Central memory CD8-positive, alpha-beta T cell (primary cell): ENCODE measurements at places on chromosomes 6 and 20.

DNA sequence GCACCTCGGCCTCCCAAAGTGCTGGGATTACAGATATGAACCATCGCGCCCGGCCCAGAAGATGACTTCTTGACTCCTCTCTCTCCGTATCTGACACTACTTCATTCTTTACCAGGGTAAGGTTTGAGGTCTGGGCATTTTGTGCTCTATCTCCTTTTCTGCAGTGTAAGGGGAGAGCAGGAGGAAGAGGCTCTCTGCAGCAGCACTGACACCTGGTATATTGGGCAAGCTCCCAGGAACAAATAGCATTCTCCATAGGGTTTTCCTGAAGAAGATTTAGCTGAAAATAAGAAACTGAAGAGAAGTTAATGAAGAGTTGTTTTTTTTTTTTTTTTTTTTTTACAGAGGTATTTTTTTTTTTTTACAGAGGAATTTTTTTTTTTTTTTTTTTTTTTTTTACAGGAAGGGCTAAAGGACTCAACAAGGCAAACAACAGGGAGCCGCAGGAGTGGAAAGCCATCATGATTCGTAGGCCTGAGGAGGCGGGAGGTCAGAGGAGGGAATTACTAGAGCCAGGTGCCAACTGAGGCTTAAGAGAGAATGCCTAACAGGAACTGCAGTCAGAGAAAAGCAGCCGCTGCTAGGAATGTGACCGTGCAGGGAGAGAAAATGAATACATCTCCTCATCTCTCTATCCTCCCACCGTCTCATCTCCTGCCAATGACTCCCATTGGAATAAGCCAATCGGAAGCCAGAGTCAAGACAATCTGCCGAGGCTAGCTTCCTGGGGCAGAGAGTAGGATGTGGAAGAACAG is 34.7 kb upstream of the ADGRF4 start:
- DNase-seq = no peak

DNA sequence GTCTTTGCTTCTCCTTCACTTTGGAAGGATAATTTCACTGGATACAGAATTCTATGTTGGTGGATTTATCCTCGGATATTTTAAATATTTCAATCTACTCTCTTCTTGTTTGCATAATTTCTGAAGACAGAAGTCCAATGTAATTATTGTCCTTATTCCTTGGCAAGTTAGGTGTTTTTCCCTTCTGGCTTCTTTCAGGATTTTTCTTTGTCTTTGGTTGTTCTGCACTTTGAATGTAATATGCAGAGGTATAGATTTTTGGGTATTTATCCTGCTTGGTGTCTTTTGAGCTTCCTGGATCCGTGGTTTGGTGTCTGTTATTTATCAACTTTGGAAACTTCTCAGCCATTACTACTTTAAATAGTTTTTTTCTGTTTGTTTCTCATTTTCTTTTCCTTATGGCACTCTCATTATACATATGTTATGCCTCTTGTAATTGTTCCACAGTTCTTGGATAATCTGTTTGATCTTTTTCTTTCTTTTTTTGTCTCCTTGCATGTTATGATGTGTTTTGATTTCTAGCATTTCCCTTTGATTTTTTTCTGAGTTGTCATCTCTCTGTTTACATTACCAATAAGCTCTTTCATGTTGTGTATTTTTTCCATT is 48.6 kb upstream of the ATXN1 start:
- DNase-seq = no peak

- no peak for DNase-seq
These were observed 28.1 kb downstream of the PYGB start for GRCh38 chr20:25275813-25276532.

- no peak for DNase-seq
These were observed 29.1 kb downstream of the MYH7B start for GRCh38 chr20:34984756-34985261.

- no peak for DNase-seq
These were observed 14.7 kb downstream of the UQCC2 start for GRCh38 chr6:33696548-33697518.

GRCh38 chr20:24700166-24700860 is 230.9 kb downstream of the SYNDIG1 start:
- DNase-seq = no peak

DNA sequence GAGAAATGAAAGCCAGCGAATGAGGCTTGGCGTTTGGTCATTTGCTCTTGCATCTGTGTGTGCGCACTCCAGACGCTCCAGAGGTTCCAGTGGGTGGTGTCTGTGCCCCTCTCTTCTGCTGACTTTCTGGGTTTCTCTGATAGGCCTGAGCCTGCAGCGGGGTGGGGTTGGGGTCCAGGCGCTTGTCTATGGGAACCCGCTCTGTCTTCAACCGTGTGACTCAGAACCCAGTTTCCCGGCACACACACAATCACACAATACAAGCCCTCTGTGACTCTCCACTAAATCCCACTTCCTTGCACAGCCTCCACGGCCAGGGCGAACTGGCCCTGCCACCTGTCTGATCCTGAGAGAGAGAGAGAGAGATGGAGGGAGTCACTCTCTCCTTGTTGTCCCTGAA is 24.6 kb downstream of the RBM38 start:
- no peak for DNase-seq

DNA sequence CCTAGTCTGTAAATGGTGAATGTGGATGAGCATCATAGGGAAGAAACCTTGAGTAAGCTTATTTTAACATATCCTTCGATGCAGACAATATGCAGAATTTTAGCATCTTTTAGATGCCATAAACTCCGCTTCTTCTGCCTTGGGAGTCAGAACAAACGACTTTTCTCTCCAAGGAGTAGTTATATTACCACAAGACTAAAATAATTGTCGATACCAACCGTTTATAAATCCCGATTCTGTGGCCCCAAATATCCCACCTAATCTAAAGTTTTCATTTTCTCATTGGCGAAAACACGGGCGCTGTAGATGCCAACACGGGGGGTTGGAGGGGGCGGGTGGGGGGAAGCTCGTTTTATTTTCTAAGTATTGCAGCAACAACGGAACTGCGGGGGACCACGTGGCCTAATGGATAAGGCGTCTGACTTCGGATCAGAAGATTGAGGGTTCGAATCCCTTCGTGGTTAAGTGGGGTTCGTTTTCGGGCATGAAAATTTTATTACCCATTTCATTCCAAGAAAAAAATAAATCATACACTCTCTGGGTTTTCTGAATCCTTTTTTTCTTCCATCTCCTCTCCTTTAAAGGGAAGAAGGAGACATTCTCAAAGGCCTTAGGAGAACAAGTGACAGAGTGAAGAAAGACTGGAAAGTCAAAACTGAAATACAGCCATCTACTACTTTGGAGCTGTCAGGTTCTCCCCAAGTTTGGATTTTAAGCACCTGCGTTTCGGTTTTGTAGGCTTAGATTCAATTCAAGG is 65.5 kb upstream of the BTN3A2 start:
- no peak for DNase-seq

DNA sequence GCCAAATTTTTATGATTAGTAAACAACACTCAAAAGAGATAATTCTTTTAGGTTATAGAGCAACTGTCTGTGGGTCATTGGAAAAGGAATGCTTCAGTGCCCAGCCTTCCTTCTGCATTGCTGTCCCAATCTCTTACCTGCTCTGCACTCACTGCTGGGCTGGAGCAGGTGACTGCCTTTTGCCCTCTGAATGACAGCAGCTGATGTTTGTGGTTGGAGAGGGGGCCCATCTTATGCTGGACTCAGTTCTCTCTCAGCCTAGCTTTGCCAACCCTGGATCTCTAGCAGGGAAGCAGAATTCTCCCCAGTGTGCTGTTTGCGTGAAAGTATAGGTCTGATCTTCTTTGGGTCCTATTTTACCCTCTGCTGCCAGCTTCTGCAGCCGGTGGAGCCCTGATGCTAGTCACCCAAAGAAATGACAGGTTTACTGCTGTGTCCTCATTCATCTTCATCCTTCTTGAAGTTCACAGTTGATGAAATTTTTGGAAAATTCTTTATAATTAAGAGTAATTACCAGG is 193.5 kb downstream of the ARID1B start:
- DNase-seq = no peak

GRCh38 chr6:166671434-166672081 is 44.5 kb upstream of the RPS6KA2 start:
- DNase-seq = no peak

DNA sequence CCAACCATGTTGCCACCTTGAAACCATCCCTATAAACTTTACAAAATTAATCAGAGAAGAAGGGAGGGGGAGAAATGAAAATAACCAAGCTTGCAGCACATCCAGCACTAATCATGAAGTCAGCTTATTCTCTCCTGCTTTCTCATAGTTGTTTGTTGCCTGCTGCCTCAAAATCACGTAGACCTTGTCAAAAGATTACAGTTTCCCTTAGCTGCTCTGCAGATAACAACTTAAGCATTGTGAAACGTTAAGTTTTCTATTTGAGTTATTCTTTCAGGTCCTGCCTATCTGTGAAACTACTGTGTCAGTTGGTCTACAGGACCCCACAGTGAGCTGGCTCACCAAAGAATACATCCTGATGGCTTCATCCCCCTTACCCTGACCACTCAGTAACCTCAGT is 32.9 kb downstream of the SLC17A4 start:
- DNase-seq = no peak

GRCh38 chr6:117469356-117469755 is 13.1 kb upstream of the DCBLD1 start:
- DNase-seq = no peak

DNA sequence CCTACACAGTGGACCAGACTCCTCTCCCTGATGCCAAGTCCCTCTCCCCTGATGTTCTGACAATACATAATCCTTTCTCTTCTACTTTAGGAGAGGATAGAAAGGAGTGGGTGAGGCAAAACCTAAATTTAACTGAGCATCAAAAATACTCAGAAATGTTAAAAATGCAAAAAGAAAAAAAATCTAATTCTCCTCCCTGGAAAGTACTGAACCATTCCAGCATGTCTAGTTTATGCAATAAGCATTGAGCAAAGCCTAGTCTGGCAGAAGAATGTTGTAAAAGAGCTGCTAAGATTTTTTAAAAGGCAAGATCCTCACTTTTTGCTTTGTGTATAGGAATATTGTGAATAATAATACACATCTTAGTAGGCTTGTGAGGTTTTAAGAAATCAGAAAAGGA is 116.6 kb upstream of the STXBP5 start:
- no peak for DNase-seq

DNA sequence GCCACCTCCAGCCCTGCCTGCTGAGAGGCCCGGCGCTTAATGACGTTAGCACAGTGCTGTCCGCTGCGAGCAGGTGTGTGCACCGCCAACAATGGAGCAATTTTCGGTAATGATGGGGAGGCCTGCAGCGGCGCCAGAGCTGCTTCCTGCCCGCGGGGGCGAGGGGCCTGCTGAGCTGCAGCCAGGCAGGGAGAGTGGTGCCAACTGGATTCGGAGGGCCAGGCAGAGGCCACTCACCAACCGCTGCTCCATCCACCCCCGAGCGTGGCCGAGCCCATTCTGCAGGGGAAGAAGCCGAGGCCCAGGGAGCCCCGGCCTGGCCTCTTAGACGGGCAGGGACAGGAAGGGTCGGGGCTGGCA is 9.6 kb downstream of the HRH3 start:
- DNase-seq = no peak

DNA sequence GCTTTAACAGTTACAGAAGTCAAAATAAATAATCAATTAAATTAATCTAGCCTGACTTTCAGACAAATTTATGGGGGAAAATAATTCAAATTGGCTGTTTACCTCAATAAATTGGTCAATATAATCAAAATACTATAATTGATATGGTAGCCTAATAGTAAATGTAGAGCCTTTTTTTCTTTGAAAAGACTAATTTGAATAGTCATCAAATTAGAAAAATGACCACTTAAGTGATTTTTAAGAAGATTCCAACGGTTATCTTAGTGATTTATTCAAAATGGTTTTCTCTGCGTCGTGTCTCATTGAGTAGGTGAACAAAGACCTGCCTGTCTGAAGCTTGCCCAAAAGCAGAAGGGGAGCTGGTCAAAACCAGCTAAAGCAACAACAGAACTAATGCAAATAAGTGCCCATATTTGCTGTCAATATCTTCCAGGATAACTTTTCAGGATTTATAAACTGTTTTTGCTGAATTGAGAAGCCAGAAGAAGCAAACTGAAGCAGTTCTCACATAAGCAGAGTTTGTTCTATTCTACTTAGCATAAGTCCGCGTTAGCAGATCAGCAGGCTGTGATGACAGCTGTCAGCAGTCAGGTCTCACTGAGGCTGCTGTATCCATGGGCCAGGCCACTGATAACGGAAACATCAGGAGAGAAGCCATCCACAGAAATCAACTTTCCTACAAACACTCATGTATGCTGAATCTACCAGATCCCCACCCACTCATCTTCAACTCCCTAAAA is 7.0 kb downstream of the RCAN2 start:
- no peak for DNase-seq

GRCh38 chr6:79373880-79374279 is 139.4 kb upstream of the HMGN3 start:
- DNase-seq = no peak

GRCh38 chr6:115914098-115914497 is 146.6 kb downstream of the FRK start:
- DNase-seq = no peak

DNA sequence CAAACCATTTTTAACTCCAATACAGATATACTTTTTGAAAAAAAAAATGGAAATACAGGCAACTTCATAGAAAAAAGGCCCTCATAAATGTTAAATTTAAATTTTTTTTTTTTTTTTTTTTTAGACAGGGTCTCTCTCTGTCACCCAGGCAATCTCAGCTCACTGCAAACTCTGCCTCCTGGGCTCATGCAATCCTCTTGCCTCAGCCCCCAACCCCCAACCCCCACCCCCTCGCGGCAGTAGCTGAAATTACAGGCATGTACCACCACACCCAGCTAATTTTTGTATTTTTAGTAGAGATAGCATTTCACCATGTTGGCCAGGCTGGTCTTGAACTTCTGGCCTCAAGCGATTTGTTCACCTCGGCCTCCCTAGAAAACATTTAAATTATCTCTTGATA is 12.8 kb upstream of the ULBP3 start:
- DNase-seq = no peak

GRCh38 chr20:50916257-50916656 is 15.0 kb downstream of the ADNP start:
- no peak for DNase-seq

DNA sequence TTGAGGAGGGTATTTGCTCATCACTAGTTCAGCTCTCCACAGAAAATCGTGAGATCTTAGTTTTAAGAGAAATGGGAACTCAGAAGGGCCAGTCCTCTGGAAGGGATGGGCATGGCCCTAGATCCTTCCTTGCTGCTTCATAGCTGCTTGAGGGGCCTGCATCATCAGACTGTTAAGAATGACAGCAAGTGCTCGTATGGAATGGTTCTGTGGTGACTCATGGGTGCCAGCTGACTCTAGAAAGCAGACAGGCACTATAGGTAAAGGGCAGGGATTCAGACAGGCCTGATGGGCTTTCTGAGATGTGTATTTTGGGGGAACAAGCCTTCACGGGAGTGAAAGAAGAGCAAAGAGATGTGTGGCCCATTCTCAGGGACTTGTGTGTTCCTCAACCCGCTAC is 90.8 kb downstream of the MYLK4 start:
- no peak for DNase-seq

GRCh38 chr20:16209951-16210361 is 363.3 kb downstream of the KIF16B start:
- DNase-seq = no peak

GRCh38 chr6:23365732-23366131 is 760.3 kb upstream of the NRSN1 start:
- no peak for DNase-seq

GRCh38 chr6:113856375-113856624 is 845 bp upstream of the MARCKS start:
- no peak for DNase-seq
